ENCODE measurements at places on chromosomes 1 and 21.

DNA sequence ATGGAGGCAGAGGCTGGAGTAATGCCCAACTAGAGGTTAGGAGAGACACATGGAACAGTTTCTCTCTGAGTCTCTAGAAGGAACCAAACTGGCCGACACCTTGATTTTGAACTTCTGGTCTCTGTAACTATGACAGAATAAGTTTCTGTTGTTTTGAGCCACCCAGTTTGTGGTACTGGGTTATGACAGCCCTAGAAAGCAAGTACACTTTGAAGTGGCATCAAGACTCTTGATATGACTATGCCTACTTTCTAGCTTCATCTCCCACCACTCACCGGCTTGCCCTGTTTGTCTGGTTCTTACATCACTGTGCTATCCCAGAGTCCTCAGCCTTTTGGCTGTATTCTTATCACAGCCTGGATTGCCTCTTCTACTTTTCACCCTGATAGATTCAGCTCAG, 230.3 kb upstream of the USP24 start:
- no peak for DNase-seq

DNA sequence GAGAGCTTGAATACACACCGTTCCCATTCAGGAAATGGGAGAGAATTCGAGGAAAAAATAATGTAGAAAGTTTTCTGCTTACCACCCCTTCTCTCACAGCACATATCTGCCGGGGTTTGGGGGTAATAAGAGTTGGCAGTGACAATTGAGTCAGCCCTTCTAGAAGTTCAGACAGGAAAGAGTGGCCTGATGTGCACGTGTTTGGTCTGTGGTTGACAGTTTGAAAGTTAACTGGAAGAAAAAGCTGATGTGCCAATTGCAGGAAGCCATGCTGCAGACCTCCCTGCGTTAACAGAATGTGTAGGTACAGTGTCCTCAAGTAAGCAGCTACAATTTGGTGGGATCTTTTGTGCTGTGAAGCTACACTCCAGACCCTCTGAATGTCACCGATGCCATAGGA, 50.9 kb downstream of the DHX9 start:
- DNase-seq: peak; percentile 77

GRCh38 chr1:19815801-19816736, 986 bp upstream of the RNF186 start:
- DNase-seq: peak; percentile 34

GRCh38 chr1:47219590-47220220, 12.3 kb downstream of the TAL1 start:
- DNase-seq: no peak

GRCh38 chr1:240415532-240415931, 196.4 kb downstream of the GREM2 start:
- DNase-seq: no peak

DNA sequence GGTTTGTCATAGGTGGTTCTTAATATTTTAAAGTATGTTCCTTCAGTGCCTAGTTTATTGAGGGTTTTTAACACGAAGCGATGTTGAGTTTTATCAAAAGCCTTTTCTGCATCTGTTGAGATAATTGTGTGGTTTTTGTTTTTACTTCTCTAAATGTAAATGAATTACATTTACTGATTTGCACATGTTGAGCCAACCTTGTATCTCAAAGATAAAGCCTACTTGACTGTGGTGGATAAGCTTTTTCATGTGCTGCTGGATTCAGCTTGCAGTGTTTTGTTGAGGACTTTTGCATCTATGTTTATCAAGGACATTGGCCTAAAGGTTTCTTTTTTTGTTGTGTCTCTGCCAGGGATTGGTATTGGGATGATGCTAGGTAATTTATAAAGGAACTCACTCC, 142.5 kb downstream of the PRDM2 start:
- no peak for DNase-seq

GRCh38 chr1:246295968-246296367, 211.1 kb downstream of the SMYD3 start:
- DNase-seq: no peak

DNA sequence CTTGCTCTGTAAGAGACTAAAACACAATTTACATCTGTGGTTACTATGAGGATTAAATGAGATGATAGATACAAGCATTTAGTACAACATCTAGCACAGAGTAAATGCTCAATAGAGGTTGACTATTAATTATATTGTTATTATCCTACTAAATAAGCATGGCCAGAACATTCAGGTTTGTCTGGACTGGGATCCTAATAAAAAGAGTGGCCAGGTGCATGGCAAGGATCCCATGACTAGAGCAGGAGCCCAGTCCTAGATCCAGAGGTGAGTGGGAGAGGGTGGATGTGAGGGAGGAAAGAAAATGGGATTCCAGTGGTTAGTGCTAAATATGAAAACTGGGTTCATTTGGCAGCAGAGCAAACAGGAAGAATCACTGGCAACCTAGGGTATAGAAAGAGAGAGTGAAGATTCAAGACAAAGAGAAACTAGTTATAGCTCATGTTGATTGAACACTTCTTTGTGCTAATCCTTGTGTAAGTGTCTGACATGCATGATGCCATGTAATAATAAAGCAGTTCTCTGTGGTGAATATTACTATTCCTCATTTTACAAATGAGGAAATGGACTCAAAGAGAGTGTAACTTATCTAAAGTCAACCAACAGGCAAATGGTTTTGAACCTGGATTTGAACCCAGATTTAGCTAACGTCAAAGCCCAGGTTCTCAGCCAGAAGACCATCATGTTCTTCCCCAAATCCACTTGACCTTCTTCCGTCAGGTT, 71.1 kb upstream of the FGGY start:
- DNase-seq: no peak

GRCh38 chr1:2555634-2556276, 416 bp upstream of the TNFRSF14 start:
- DNase-seq: peak; percentile 69

- DNase-seq: no peak
Measured at GRCh38 chr1:108199201-108199691, 897 bp downstream of the SLC25A24 start.

DNA sequence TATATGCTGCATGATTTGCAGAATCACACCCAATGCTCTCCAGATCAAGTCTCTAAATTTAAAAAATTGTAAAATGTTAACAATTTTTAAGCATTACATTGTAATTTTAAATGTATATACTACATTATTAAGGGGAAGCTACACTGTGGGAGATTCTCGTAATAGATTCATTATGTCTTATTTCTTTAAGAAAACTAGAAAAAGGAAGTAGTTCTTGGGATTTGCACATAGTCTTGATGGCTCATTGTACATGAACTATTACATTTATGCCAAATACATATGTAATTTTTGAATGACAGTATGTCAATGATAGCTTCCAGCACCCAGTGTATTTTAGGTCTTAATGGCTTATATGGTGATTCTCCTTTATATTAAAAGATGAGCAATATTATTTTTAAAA, 250.3 kb downstream of the PTPRC start:
- DNase-seq: no peak

- DNase-seq: no peak
Measured at GRCh38 chr1:236016083-236016482, 48.8 kb downstream of the NID1 start.

DNA sequence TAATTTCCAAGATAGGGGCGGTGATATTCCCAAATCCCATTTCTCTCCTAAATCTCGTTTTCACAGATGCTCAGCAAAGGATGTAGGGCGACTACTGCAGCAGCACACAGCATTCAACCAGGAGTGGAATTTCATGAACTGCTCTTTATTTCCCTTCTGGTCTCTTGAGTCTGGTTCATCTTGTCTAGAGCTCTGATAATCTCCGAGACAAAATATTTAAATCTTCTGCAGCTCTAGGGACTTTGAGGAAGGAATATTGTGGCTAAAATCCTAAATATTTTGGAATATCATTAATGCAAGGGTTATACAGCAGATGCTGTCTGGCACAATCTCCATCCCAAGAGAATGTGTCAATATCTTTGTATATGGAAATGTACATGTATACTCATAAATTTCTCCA, 45.4 kb downstream of the KIF26B start:
- no peak for DNase-seq

DNA sequence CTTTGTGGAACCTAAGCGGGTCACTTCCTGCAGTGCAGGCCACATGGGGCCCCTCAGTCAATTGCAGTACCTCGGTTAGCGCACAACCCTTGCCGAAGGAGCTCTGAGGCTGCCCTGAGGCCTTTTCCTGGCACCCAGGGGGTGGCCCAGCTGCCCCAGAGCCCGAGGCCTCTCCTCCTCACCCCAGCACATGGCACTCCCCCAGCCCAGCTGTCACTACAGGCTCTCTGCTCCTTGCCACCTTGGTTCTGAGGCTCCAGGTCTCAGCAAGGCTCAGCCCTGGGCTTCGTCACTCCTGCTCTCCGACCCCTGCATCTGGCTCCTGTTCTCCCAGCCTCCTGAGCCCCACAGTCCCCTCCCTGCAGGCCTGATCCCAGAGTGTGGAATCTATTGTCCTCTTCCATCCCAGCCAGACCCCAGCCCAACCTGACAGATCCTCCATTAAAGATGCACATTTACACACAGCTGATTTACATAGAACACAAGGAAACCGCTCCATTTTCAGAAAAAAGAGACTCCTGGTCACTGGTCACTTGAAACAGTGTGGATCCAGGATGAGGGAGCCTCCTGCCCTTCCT, 192.8 kb upstream of the POU3F1 start:
- DNase-seq: no peak

GRCh38 chr1:221625026-221625425, 116.9 kb downstream of the DUSP10 start:
- no peak for DNase-seq

- no peak for DNase-seq
Measured at GRCh38 chr21:17462276-17462981, 50.4 kb upstream of the CXADR start.

GRCh38 chr1:21564521-21565095, 55.4 kb downstream of the ALPL start:
- DNase-seq: no peak

DNA sequence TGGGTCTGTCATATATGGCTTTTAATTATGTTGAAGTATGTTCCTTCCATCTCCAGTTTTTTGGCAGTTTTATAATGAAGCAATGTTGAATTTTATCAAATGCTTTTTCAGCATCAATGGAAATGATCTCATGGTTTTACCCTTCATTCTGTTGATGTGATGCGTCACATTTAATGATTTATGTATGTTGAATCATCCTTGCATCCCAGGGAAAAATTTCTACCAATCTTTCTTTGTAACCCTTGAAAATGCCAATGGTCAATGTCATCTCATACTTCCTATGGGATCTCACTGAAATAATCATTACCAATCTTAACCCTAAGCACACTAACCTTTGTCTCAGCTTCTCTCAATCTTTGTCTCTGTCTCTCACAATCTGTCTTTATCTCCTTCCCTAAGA, 1004.0 kb downstream of the KCNT2 start:
- no peak for DNase-seq

GRCh38 chr1:243507672-243508302, 251.9 kb downstream of the SDCCAG8 start:
- DNase-seq: no peak

DNA sequence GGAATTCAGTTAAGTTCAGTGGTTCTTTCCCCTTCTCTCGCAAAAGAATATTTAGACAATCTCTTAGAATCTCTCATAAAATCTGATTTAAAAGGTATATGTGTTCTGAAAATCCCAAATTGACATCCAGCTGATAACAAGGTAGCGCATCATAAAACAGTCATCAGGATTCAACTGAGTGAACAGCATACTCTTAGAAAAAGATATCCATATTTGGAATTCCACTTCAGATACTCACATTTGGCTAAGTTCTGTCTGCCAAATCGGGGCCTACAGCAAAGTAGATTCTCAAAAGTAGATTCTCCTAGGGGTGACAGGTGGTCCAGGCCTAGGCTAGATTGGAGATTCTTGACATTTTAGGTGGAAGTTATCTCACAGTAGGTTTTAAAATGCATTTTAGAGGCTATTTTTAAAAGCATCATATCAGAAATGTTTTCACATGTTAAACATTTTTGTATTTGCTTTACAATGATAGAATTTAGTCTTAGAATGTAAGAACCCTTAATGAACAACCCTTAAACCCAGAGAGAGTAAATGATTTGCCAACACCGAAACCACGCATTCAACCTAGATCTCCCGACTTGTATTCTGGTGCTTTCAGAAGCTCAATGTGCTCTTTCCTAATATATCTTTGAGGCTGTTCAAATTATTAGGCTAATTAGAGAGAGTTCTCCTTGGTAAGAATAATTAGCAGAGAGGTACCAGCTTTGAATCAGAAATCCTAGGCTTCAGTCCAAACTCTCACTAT, 318.9 kb downstream of the LMO4 start:
- DNase-seq: no peak

GRCh38 chr1:17122521-17123164, 3.4 kb upstream of the PADI2 start:
- DNase-seq: no peak

GRCh38 chr1:16064536-16065268, 8.7 kb downstream of the FAM131C start:
- DNase-seq: no peak

GRCh38 chr1:183403498-183403897, 14.7 kb downstream of the NMNAT2 start:
- DNase-seq: no peak

DNA sequence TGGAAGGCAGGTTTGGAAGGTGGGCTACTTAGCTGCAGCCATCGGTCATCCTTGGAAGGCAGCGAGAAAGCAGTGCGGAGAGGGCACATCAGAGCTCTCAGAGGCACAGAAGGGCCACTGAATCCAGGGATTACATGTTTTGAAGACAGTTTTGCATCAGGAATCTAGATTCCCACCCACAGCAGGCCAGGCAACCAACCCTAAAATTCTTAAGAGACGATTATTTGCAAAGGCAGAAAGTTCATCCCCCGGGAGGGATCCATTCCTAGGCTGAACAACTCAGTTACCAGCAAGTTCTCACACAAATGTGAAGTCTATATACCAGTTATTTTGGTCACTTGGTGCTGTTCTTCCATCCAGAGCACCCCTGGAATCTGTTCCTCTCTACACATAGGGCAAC, 457.3 kb upstream of the VAMP3 start:
- no peak for DNase-seq

DNA sequence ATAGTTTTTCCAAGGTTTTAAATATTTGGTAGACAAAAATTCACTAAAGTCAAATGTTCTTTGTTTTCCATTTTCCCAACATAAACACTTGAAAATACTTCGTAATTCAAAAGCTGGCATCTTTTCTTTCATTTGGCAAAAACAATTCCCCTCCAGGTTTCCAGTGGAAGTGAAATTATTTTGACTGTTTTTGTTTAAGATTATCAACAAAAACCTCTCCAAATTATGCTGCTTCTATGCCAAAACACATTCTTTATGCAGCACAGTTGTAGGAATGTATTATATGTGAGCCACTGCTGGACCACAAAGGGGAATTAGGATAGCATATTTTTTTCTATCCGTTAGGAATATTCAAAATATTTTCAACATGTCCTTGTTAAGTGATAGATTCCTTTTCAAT, 44.1 kb downstream of the SLC5A9 start:
- no peak for DNase-seq

GRCh38 chr21:14073615-14074014, 137.1 kb downstream of the LIPI start:
- DNase-seq: no peak

DNA sequence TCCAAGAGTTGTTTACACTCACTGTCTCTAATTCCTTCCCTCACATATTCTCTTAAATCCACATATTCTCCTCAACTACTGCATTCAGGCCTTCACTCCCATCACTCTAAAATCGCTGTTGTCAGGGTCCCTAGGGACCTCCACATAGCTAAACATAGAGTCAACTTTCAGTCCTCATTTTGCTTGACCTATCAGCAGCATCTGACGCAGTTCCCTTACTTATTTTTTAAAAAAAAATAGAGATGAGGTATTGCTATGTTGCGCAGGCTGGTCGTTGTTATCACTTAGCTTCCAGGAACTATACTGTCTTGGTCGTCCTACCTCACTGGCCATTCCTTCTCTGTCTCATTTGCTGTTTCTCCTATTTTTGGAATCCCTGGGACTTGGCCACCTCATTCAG, 11.7 kb upstream of the PLEKHO1 start:
- DNase-seq: no peak

Measured in Jurkat, Clone E6-1 (cell line).